ENCODE measurements at places on chromosomes 4 and X.

GRCh38 chr4:138162259-138162658, 79.9 kb downstream of the SLC7A11 start:
- DNase-seq = no peak

GRCh38 chrX:29841750-29842149, 373.6 kb upstream of the MAGEB2 start:
- DNase-seq = no peak

GRCh38 chr4:148444296-148445070, 2.3 kb upstream of the NR3C2 start:
- no peak for DNase-seq

DNA sequence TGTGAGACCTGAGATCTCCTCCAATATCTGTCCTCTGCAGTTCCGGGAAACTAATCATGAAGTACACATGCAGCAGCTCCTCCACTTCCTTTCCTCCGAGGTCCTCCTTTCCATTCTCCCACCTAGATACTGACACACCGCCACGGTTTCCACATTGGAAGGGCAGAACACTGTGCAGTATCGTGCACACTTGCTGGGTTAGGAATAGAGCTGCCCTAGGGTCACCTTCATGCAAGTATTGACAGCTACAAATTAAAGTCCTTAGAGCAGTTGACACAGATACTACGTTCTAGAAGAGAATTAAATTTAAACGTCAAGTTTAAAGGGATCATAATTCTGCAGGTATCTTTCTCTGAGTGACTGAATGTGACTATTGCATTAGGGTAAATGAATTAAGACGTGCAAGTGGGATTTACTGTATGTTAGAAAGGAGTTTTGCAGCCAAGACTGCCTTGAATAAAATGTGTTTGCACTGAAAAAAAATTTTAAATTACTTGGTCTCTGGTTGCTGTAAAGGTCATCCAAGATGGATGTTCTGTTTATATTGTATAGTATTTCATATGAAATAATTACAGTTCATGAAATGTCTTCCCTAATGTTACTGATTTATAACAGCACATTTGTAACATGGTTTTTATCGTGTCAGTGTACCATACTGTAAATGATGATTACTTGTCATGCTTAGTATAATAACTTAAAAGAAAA, 117.7 kb downstream of the STOX2 start:
- no peak for DNase-seq

Measured in stimulated activated CD8-positive, alpha-beta memory T cell treated with anti-CD3 and anti-CD28 coated beads, Interleukin-4, amount 100 ng/mL, for 1 hour (primary cell).